ENCODE measurements at places on chromosomes 4 and X.

- no peak for DNase-seq
Measured at GRCh38 chr4:105022811-105023667, 123.6 kb upstream of the TET2 start.

GRCh38 chrX:110173192-110174175 lies 144.4 kb downstream of the AMMECR1 start:
- DNase-seq: no peak

GRCh38 chr4:15343581-15343980 lies 84.3 kb upstream of the C1QTNF7 start:
- DNase-seq: no peak

GRCh38 chr4:81195475-81195874 lies 19.5 kb downstream of the PRKG2 start:
- DNase-seq: no peak

- no peak for DNase-seq
Measured at GRCh38 chr4:83083925-83084475, 30.5 kb downstream of the PLAC8 start.

DNA sequence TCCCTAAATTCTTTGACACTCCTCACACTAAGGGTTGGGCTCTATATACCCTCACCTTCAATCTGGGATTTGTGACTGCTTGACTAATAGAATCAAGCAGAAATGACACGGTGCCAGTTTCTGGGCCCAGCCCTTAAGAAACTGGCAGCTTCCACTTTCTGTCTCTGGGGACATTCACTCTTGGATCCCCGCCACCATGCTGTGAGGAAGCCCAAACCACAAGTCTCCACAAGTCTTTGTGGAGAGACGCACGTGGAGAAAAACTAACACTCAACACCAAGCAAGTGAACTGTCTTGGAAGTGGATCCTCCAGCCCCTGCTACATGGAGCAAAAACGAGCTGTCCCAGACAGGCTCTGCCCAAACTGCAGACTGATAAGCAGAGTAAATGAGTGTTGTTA lies 1.1 kb upstream of the EDNRA start:
- DNase-seq: no peak

- no peak for DNase-seq
Measured at GRCh38 chr4:7852568-7853185, 87.0 kb downstream of the AFAP1 start.

DNA sequence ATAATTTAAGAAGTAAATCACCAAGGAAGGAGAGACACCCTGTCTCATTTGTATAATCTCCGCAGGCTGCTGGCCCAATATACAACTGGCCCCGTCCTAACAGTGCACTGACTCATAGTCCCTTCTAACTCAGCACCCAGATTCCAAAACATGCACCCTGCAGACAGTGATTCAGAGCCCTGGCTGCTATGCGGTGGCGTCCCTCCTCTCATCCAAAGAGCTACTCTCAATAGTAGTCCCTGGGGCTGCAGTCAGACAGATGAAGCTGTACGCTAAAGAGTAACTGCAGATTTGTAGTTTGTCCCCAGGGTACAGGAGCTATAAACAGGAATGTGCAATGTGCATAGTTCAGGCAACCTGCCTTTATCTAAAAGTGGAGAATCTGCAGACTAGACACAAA lies 23.0 kb downstream of the GABRA3 start:
- no peak for DNase-seq

- DNase-seq: no peak
Measured at GRCh38 chrX:115952417-115953092, 218.0 kb upstream of the AGTR2 start.

- no peak for DNase-seq
Measured at GRCh38 chr4:54230484-54231418, 1.7 kb downstream of the PDGFRA start.

DNA sequence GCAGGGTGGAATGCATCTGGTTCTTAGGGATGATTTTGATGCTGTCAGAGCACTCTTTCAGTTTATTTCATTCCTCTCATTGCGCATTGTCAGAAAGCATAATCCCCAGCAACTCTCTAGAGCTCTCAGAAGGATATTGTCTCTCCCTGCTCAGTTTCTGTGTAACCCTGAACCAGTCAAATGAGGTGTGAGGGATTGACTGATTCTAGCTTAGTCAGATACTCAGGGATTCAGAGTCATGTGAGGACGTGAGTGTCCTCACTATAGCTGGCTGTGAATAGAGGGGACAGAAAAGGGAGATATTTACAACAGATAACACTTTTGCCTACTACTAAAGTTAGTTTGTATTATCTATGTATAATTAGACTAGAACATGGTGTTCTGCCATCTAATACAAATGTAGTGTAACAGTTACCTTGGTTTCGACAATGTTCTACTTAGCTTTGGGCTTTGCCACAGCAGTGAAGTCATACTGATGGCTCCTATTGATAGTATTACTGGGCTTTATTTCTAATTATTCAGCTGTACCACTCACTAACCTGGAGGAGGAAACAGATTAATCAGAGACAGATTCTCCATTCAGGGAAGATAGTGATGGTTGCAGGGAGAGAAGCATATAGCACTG lies 19.5 kb downstream of the AP1AR start:
- DNase-seq: no peak

DNA sequence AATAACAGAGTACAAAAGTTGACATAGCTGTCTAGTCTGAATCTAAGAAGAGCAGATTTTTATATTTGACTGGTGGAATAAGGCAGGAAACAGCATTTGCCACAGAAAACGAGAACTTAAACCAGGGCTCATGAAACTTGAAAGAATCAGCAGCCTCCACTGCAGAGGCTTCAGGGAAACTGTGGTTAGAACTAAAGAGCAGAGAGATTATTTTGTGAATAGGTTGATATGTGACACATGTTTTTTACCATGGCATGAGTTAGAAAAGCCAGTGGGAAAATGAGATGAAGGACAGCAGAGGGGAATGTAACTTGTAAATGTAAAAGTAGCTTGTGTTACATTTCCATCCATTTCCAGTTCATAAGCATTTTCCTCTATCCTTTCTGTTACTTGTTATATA lies 63.7 kb upstream of the CAMK2D start:
- no peak for DNase-seq

- DNase-seq: no peak
Measured at GRCh38 chr4:2791518-2792395, 1.1 kb upstream of the SH3BP2 start.

- no peak for DNase-seq
Measured at GRCh38 chrX:262381-262909, 18.7 kb upstream of the PLCXD1 start.

- DNase-seq: no peak
Measured at GRCh38 chrX:101260435-101260834, 30.7 kb downstream of the TAF7L start.

DNA sequence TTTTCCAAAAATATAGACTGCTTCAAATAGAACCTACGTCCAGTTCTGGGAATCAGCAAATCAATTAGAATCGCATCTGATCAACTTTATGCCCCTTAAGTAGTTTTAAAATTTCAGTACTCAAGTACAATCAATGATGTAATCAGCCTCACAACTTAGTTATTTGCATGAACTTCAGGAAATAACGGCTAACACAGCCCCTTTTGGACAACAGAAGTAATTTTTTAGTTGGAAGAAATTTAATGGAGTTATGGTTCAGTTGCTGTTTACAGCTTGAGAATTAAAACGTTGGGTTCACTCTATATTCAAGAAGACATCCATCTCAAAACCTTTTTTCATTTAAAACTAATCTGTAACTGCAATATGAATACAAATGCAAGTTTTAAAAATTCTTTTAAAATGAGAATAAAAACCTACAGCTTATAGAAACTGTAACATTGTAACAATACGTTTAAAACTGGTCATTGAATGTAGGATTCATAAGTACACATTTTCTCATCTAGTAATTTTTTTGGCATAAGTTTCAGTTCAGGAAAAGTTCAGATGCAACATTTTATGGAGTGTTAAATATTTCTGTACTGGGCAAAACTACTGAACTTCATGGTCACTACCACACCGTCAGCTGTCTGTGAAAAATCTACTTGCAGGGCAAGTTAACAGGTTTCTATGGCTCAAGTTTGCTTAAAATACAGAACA lies 956 bp downstream of the TAPT1 start:
- DNase-seq: no peak

- no peak for DNase-seq
Measured at GRCh38 chrX:154727871-154728270, 23.0 kb downstream of the GAB3 start.

GRCh38 chr4:47451657-47452056 lies 11.8 kb downstream of the COMMD8 start:
- no peak for DNase-seq

DNA sequence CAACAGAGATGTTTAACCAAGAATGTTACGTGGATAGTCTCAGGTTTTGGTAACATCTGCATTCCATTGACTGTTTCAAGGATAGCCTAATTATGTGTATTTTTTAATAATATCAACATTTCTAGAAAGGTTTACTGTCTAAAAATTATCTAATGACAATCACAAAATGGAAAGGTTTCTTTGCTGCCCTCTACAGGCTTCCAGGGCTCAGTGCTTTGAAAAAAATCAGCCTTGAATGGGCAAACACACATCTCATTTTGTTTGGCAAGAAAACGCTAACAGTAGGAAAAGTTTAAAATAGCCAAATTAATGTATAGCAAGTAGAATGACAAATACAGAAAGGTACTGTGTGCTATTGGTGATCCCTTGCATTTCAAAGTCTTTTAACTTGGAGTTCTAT lies 223.4 kb upstream of the PRPS2 start:
- DNase-seq: no peak

DNA sequence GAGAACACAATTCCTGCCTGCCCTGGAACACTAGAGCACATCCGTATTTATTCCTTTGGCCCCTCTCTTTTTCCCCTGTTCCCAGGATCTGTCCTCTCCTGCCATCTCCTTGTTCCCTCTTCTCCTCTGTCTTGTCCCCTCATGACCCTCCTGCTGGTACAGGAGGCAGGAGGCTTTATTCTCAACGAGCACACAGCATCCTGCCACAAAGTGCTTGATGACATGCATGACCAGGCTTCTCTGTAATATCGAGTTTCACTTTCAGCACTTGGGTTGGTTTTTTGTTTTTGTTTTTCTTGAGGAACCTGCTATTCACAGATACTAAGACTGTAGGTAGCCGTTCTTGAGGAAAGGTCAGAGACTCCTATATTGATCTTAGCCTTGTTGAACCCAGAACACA lies 35.3 kb downstream of the NALF2 start:
- no peak for DNase-seq

GRCh38 chrX:4379071-4379470 lies 665.6 kb upstream of the PRKX start:
- DNase-seq: no peak

DNA sequence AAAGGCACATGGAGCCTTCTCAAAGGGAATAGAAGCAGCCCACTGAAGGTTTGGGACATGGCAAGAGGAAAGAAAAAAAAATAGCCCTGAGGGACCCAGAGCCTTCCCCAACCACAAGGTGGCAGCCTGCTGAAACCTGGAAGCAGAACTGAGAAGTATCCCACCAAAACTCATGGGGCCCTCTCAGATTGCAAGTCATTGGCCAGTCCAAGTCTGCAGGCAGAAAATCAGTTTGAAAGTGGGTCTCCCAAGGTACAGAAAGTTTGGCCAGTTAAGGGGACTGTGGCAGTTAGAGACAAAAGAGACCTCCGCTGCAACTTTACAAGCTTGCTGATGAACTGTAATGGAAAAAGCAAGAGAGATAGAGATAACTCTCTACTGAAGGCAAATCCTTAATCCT lies 155.8 kb downstream of the ANTXR2 start:
- no peak for DNase-seq

DNA sequence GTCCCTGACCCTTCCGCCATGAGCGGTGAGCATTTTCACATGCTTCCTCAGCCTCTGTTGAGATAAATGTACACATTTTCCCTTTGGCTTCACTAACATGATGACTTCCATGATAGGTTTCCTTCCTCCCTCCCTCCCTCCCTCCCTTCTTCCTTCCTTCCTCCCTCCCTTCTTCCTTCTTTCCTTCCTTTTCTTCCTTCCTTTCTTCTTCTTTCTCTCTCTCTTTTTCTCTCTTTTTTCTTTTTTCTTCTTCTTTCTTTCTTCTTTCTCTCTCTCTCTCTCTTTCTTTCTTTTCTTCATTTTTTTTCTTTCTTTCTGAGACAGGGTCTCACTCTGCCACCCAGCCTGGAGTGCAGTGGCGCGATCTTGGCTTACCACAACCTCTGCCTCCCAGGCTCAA lies 8.9 kb downstream of the HGFAC start:
- DNase-seq: no peak

DNA sequence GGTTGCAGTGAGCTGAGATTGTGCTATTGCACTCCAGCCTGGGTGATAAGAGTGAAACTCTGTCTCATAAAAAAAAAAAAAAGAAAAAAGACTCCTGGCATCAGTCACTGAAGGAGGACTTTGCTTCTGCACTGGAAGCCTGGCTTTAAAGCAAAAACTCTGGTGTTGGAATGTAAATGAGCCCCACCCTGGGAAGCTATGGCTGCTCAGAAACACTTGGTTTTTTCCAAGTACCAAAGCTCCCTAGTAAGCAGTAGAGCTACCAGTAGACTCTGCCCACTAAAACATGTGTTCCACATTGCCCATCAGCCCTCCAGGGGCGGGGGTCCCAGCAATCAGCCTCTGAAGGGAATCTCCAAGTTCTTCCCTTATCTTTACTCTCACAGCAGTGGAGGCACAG lies 154.4 kb downstream of the SHROOM3 start:
- DNase-seq: no peak

- DNase-seq: no peak
Measured at GRCh38 chr4:24778464-24779225, 16.7 kb upstream of the SOD3 start.

DNA sequence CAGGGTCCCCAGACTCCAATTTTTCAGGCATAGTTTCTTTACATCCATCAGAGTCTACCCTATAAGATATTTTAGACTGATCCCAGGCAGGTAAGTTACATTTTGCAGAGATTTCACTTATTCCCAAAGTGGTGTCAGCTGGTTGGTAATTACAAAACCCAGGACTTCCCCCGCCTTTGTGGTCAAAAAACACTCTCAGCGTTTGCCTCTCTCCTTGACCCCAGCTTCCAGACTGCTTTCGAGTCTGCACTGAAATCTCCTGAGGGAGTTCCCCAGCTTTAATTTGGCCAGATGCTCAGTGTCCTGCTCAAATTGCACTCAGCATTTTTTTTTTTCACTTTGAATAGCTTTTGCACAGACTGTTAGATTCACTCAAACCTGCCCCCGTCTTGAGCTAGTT lies 11.2 kb upstream of the AMOT start:
- no peak for DNase-seq

DNA sequence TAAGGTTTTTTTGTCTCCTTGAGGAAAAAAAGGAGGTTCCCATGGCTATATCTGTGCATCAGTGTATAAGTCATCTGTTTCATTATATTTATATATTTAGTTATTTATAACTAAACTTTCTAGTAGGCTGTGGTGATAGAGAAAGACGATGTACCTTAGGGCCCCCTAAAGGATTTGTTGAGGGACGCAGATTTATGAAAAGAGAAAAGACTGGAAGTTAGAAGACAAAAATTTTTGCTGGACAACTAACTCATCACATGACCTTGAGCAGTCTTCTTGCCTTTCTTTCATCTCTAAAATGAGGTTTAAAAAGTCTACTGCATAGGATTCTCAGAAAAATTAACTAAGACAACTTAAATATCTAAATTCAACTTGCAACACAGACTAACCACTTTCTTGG lies 6.1 kb downstream of the GASK1B start:
- no peak for DNase-seq
